ENCODE measurements at places on chromosomes 3 and 15. TPM values are rescaled to one million over a fixed set of nuclear protein-coding genes. Genes with fewer than 3 reads are reported as not detected.

- H3K27me3 ChIP-seq: no peaks in the 10 kb centered on the region
- no peaks in the 10 kb centered on the region for H3K36me3 ChIP-seq
- no peak for DNase-seq
- H3K4me1 ChIP-seq: no peaks in the 10 kb centered on the region
- H3K27ac ChIP-seq: no peak overlapping the region
- no peak overlapping the region for H3K4me3 ChIP-seq
Measured at GRCh38 chr3:12471241-12471640, 13.0 kb upstream of the TSEN2 start.

GRCh38 chr3:150077581-150078247, 107.0 kb upstream of the PFN2 start:
- H3K36me3 ChIP-seq: no peaks in the 10 kb centered on the region
- no peak for DNase-seq
- no peak overlapping the region for H3K4me3 ChIP-seq

DNA sequence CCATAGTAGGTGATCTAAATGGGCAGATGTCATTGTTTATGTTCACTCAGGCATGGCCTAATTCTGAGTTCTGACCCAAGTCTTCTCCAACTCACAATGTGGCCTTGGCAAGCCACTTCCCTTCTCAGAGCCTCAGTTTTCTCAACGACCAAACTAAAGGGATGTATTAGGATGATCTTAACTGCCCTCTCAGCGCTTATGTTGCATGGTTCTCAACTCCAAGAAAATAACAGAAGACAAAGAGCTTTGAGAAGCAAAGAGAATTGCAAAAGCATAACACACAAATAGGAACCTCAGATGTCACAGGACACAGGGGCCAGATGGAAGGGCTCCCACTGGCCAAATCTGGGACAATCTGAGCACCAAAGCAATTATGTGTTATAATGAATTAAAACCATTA, 8.6 kb downstream of the RHCG start:
- no peaks in the 10 kb centered on the region for H3K36me3 ChIP-seq
- H3K4me1 ChIP-seq: peaks cover 6% of the 10 kb centered on the region
- DNase-seq: no peak
- no peak overlapping the region for H3K27ac ChIP-seq
- peaks cover 12% of the 10 kb centered on the region for H3K27me3 ChIP-seq
- no peak overlapping the region for H3K4me3 ChIP-seq

GRCh38 chr3:172142051-172142863, 102.9 kb downstream of the FNDC3B start:
- H3K27ac ChIP-seq: peak overlapping the region; percentile 72
- peaks cover 51% of the 10 kb centered on the region for H3K4me1 ChIP-seq
- H3K36me3 ChIP-seq: no peaks in the 10 kb centered on the region
- no peak overlapping the region for H3K4me3 ChIP-seq

DNA sequence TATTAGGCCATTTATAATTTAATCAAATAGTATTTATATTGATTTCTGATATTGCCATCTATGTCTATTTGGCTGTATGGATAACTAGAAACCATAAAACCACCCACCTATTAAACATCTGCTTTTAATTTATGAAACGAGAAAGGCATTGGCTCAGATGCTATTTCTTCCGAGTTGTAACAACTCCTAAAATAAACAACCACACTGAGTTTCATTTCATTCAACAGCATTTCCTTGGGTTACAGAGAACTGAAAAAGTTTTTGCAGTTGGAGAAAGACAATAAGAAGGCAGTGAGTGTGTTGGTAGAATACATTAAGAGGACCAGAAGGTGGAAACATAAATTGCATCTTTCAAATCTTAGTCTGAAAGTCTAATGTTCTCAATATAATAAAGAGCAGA, 79.1 kb downstream of the AQR start:
- no peak overlapping the region for H3K4me3 ChIP-seq
- no peaks in the 10 kb centered on the region for H3K4me1 ChIP-seq
- DNase-seq: no peak

DNA sequence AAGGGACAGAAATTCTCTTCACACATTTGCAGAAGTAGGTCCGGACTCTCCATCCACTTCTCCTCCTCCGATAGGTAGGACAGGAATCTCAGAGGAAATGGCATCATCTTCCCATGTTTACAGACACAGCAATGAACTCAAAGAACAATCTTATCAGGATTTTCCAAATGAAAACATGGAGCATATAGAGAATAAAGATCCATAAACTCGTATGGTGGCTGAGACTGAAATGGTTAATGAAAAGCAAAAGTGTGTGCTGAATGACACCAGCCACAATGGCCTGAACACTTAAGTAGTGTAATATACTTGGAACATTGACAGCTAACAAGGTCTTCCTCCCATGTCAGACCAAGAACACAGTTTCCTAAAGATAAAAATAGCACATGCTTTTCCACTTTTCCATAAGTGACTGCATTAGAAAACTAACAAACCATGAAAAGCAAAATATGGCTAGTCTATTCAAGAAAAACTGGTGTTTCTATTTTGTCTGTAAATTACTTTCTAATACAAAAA, 5.8 kb downstream of the CCRL2 start:
- H3K4me1 ChIP-seq: peaks cover 18% of the 10 kb centered on the region
- no peak overlapping the region for H3K4me3 ChIP-seq
- DNase-seq: no peak
- H3K27ac ChIP-seq: no peak overlapping the region

DNA sequence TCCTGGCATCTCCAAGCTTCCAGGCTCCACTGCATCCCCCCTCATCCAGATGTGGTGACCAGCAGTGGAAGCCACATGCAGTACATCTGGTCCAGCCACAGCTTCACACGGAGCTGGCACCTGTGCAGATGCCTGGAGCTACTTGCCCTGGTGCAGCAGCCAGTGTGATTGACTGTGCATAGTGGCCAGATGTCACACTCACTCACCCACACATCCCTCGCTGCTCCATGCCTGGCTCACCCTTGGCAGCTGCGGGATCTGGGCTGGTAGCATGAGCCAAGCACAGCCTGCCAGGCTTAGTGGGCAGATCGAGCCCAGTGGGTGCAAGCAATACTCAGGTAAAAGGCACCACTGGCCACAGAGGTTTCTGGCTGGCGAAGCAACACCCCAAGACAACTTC, 398.0 kb upstream of the CNTN4 start:
- H3K4me1 ChIP-seq: no peaks in the 10 kb centered on the region
- DNase-seq: no peak

DNA sequence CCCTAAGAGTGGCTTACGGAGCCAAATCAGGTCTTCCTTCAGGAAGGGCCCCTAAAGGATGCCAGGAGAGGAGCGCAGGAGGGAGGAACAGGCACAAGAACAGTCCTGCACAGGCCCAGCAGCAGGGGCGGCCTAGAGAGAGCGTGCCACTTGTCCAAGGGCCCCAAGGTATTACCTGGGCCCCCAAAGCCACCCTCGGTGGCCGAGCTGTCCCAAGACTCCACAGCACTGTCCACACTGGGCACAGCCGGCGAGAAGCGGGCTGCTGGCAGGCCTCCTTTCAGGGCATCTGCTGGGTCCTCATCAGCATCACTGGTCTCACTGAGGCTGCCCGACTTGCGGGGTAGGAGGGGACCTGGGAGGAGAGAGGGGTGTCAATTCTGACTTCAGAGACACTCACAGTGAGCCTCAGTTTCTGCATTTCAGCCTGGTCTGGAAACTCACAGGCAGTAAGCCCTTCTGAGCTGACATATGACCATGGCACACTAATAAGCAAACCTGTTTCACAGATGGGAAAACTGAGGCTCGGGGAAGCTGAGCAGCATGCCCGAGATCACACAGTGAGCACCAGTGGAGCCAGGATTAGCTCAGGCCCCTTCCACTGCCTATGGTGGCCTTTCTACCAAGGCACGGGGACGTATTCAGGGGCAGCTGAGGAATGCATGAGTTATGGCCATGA, 33.4 kb downstream of the GRIP2 start:
- H3K36me3 ChIP-seq: no peaks in the 10 kb centered on the region
- no peak overlapping the region for H3K4me3 ChIP-seq
- no peak overlapping the region for H3K27ac ChIP-seq
- H3K4me1 ChIP-seq: peaks cover 3% of the 10 kb centered on the region

DNA sequence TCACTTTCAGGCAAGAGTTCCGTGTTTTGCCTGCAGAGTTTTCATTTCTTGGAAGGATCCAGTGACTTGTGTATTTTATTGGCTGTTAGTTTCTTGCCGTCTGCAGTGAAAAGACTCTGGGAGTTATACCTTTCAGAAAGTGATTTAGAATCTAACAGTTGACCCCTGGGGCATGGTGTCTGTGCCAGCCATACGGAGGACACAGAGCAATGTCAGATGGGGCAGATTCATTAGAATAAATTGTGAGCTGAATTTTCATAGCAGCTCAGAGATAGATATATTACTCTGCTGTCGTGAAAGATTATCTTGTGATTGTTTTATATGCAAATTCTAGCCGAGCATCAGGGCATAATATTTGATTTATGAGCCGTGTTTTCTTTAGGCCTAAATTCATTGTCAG, 131.6 kb downstream of the SV2B start:
- H3K27me3 ChIP-seq: no peaks in the 10 kb centered on the region
- no peaks in the 10 kb centered on the region for H3K4me1 ChIP-seq
- no peak overlapping the region for H3K4me3 ChIP-seq
- no peaks in the 10 kb centered on the region for H3K36me3 ChIP-seq
- H3K27ac ChIP-seq: no peak overlapping the region

SLC22A14 gene
- total RNA-seq: not detected

FBXO40 gene
- not detected for total RNA-seq

ESYT3 gene
- not detected for total RNA-seq

MYO5C gene
- 0.45 TPM for total RNA-seq

PCSK6 gene
- total RNA-seq: 2.4 TPM

MED12L gene
- total RNA-seq: 6.5 TPM

All from natural killer cell (primary cell).